ENCODE measurements at places on chromosomes 7 and 10.

- H3K27me3 ChIP-seq, result no peaks in the 10 kb centered on the region
- no peak for DNase-seq
- H3K27ac ChIP-seq, result no peak overlapping the region
- H3K4me3 ChIP-seq, result no peak overlapping the region
These were observed 167.7 kb upstream of the CCDC6 start for GRCh38 chr10:60073781-60074656.

GRCh38 chr7:47444376-47445098 is 137.4 kb downstream of the TNS3 start:
- H3K27me3 ChIP-seq, result no peaks in the 10 kb centered on the region
- H3K27ac ChIP-seq, result no peak overlapping the region
- no peak overlapping the region for H3K4me3 ChIP-seq
- no peaks in the 10 kb centered on the region for H3K4me1 ChIP-seq

GRCh38 chr10:17454161-17455014 is at the start of gene ST8SIA6:
TSS of gene ST8SIA6 (minus strand) at chr10:17454595. CDS start at chr10:17454255, 340 bp downstream.
- H3K27ac ChIP-seq, result no peak within 1 kb of the TSS
- H3K27me3 ChIP-seq, result peaks cover 32% of the 10 kb centered on the region
- peaks cover 10% of the 10 kb centered on the region for H3K4me1 ChIP-seq
- H3K36me3 ChIP-seq, result no peaks in the 10 kb centered on the region
- DNase-seq, result no peak
- no peak within 1 kb of the TSS for H3K4me3 ChIP-seq

DNA sequence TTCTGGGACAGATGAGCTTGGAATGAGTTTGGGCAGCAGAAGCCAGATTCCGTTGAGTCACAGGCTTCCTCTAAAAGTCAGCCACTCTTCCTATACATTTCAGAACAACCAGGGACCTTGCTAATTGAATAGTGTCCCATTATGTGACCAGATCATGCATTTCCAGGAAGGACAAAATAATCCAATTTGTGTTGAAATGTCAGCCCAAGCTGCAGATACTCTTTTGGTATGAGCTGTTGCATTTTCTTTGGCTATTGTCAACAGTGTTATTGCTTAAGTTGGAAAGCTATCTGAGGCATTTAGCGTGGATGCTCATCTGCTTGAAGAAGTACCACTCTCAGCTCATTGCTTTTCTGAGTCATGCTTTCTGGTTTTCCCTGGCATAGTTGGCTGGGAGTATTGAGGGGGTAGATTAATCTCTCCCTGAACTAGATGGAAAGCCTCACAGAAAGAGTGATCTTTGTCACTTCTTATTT is 223.7 kb upstream of the HABP2 start:
- no peaks in the 10 kb centered on the region for H3K27me3 ChIP-seq
- no peak overlapping the region for H3K27ac ChIP-seq
- DNase-seq, result no peak
- H3K4me3 ChIP-seq, result no peak overlapping the region

GRCh38 chr10:52583336-52583735 is 189.2 kb downstream of the MBL2 start:
- no peaks in the 10 kb centered on the region for H3K4me1 ChIP-seq
- no peak for DNase-seq
- H3K36me3 ChIP-seq, result no peaks in the 10 kb centered on the region
- no peaks in the 10 kb centered on the region for H3K27me3 ChIP-seq

DNA sequence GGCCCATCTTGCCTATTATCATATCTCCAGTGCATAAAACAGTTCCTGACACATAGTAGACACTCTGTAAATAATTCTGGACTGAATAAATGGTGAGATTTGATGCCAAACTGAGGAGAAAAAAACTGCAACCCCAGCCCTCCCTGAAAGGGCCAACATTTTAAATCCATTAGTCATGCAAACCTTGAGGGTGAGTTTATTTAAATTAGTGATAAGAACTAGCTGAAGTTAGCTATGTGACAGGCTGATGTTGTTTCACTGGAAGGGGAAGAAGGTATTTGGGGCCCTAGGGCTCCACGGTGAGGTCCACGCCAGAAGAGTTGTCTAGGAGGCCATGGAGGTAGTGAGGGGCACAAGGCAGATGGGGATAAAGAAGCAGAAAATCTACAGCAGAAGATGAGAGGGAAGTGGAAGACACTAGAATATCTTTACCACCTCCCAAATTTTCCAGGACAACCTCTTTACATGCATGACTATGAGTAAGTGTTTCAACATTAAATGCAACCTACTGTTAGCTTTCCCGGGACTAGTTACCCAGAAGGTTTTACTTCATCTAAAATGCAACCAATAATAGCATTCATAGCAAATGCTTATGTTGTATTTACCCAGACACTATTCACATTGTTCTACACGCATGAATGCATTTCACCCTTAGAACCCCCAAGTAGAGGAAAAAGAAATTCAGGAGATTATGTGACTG is 183.2 kb upstream of the LYZL1 start:
- H3K4me1 ChIP-seq, result no peaks in the 10 kb centered on the region
- no peak overlapping the region for H3K27ac ChIP-seq
- H3K27me3 ChIP-seq, result no peaks in the 10 kb centered on the region

DNA sequence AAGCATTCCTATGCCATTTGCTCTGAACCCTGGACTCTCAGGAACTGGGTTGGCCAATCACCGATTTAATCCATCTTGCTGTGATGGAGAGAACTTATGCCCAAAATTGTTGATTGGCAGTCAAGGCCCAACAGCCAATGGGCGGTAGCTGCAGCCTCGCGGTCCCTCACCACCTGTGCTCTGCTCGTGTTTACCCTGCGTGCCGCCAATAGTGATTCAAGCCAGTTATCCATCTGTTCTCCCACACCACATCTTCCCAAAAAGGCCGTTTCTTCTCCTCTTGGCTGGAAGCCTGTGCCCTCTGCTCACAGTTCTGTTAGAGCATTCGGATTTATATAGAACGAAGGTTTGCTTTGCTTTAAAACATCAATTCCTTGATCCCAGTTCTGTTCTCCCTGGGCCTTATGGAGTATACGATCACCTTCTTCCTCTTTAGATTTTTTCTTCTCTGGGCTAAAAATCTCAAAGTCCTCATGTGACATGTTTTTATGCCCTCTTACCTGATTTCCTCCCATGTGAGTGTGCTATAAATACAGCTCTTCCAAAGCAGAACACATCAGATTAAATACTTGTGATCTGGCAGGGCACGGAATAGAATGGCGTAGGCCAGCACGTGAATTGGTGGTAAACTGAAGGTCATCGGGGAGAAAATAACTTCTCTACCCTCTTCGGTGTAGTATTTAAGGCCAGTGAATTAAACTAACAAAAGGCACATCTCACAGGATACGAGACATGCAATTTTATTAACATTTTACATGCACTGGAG is 212.8 kb downstream of the NSUN6 start:
- no peak for DNase-seq
- no peak overlapping the region for H3K27ac ChIP-seq
- no peak overlapping the region for H3K4me3 ChIP-seq
- no peaks in the 10 kb centered on the region for H3K27me3 ChIP-seq

DNA sequence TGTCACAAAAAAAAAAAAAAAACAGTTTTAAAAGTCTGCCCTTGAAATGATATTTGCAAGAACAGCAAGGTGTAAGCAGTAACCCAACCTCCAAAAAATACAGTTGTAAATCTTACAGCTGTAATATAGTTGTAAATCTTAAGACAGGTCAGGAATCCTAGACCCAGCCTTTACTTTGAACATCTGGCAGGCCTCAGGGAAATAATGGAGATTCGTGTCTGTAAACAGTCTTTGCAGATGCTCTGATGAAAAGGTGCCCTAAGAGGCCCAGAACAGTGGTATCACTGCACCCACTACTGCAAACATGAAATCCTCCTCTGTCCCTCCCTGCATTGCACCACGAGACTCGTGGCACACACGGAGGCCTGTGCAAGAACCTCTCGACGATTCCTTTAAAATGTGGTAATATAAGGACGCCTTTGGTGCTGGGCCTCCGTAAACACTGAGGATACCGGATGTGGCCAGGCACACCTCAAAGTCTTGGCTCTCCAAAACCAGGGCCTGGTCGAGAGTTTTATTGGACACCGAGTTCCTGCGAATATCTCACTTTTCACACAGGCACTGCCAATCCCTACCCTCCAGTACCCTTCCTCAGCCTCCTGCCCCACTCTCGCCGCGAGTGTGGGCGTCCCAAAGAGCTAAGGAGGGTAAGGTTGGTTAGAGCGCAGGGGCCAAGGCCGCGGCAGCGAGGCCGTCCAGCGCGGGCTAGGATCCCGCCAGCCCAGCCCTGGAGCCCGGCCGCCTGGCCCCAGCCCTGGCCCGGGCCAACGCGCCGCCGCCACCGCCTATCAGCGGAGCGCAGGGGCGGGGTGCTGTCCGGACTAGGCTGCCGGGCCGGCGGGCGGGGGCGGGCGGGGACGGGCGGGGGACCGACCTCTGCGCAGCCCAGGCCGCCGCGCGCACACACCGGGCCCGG is at the start of gene REEP3:
Gene REEP3 (plus strand): TSS at position 902 of the 916 bp plus-strand sequence. CDS start 145 bp downstream, outside the sequence.
- H3K4me3 ChIP-seq, result peak within 1 kb of the TSS; percentile 84
- H3K4me1 ChIP-seq, result peaks cover 6% of the 10 kb centered on the region

- no peak overlapping the region for H3K4me3 ChIP-seq
- no peak for DNase-seq
- no peaks in the 10 kb centered on the region for H3K27me3 ChIP-seq
These were observed 91.7 kb upstream of the IFRD1 start for GRCh38 chr7:112358513-112358912.

DNA sequence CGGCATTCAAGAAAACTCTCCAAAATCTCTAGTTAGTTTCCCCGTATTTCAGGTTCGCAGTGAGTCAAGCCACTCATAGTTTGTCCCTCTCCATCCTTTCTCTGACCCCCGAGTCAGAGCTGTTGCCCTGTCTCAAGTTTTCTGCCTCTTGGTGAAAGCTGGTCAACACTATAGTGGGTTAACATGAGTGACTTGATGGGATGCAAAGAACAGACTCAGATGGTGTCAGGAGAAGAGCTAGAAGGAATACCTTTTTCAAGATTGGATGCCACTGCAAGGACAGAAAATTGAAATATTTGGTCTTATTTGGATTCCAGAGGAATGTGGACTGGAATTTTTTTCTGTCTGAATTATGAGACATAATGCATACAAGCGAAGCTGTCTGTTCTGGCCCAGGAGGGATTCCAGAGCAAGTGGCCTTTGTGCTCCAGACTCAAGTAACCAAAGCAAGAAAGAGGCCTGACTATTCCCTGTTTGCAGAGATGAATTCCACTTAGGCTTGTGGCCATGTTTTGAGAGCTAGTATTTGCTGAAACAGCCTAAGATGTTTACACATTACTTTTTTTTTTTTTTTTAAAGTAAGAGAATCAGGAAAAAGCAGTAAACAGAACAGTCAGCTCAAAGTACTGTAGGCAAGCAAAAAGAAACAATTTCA is 67.4 kb downstream of the VWC2 start:
- no peaks in the 10 kb centered on the region for H3K4me1 ChIP-seq
- H3K27me3 ChIP-seq, result no peaks in the 10 kb centered on the region
- H3K36me3 ChIP-seq, result no peaks in the 10 kb centered on the region

GRCh38 chr7:65960351-65961074 is 21.5 kb downstream of the GUSB start:
- no peak overlapping the region for H3K4me3 ChIP-seq
- no peaks in the 10 kb centered on the region for H3K4me1 ChIP-seq
- DNase-seq, result no peak
- no peaks in the 10 kb centered on the region for H3K27me3 ChIP-seq
- H3K36me3 ChIP-seq, result peaks cover 6% of the 10 kb centered on the region

DNA sequence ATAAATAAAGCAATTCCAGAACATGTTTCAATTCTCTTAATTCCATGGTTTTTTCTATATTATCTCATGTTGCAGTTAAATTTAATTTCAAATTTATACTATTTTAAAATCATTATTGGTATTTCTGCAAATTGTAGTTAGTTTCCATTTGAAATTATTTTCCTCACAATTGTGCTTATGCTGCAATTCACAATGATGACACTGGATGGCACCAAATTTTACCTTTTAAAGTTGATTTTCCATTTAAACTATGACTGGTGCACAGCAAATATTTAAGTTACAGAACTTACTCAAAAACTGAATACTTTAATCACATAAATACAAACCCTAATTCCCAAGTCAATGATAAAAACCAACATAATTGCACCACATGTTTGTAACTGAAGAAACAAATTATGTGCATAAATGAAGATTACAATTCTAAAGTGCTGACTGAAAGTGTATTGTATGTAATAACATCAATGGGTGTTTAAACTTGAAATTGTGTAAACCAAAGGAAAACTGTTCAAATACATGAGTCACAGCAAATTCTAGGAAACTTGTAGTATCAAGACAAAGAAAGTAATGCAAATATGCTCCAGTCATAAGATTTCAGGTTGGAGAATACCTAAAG is 75.3 kb upstream of the AASS start:
- no peak overlapping the region for H3K4me3 ChIP-seq
- H3K27me3 ChIP-seq, result no peaks in the 10 kb centered on the region
- no peaks in the 10 kb centered on the region for H3K36me3 ChIP-seq
- no peak for DNase-seq
- H3K27ac ChIP-seq, result no peak overlapping the region
- no peaks in the 10 kb centered on the region for H3K4me1 ChIP-seq

- no peak overlapping the region for H3K27ac ChIP-seq
- H3K4me1 ChIP-seq, result no peaks in the 10 kb centered on the region
- H3K36me3 ChIP-seq, result no peaks in the 10 kb centered on the region
These were observed 98.8 kb downstream of the COBL start for GRCh38 chr7:51217804-51218203.

GRCh38 chr10:109343293-109343692 is 580.0 kb downstream of the XPNPEP1 start:
- H3K27ac ChIP-seq, result no peak overlapping the region
- H3K36me3 ChIP-seq, result no peaks in the 10 kb centered on the region
- no peak for DNase-seq
- no peaks in the 10 kb centered on the region for H3K27me3 ChIP-seq
- no peak overlapping the region for H3K4me3 ChIP-seq

DNA sequence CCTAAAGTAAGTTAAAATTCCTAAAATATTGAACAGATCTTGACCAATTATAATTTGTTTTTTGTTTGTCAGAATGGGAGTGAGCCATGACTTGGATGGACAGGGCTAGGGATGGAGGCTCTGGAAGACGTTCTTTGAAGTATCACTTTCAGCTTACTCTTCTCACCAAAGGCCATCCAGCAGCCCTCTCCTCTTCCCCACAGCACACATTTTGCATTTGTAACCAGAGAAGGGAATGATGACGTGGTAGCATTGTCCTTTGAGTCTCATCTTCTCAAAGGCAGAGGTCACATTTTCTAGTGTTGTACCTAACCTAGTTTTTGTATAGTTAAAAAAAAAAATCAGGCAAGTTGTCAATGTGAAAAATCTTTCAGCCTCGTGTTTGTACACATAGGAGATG is 43.8 kb upstream of the AGR3 start:
- no peaks in the 10 kb centered on the region for H3K27me3 ChIP-seq
- H3K27ac ChIP-seq, result no peak overlapping the region
- H3K36me3 ChIP-seq, result no peaks in the 10 kb centered on the region
- H3K4me3 ChIP-seq, result no peak overlapping the region
- H3K4me1 ChIP-seq, result peaks cover 24% of the 10 kb centered on the region

DNA sequence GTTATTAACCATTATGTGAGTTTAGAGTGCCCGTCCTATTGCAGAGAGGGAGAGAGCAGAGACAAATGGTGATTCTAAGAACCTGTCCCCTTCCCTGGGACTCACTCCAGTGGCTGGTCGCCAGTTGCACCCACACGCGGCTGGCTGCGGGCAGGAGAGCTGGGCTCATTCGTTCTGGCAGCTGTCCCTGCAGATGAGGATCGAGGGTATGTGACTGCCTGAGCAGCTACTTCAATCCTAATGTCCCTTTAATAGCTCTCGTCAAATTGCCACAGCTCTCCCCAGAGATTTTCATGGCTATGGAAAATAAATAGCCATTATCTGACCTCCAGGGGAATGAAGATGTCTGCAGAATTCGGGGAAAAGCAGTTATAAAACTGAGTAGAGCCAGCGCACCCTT is 41.6 kb downstream of the RBM28 start:
- no peaks in the 10 kb centered on the region for H3K27me3 ChIP-seq
- no peak overlapping the region for H3K4me3 ChIP-seq
- H3K4me1 ChIP-seq, result no peaks in the 10 kb centered on the region
- DNase-seq, result no peak
